NCI-H2081 treated with DMSO at 0.1 percent for 48 hours (cell line): ENCODE measurements at places on chromosomes 1 and 21.

- DNase-seq = no peak
These were observed 43.8 kb downstream of the CAPN2 start for GRCh38 chr1:223755992-223756775.

DNA sequence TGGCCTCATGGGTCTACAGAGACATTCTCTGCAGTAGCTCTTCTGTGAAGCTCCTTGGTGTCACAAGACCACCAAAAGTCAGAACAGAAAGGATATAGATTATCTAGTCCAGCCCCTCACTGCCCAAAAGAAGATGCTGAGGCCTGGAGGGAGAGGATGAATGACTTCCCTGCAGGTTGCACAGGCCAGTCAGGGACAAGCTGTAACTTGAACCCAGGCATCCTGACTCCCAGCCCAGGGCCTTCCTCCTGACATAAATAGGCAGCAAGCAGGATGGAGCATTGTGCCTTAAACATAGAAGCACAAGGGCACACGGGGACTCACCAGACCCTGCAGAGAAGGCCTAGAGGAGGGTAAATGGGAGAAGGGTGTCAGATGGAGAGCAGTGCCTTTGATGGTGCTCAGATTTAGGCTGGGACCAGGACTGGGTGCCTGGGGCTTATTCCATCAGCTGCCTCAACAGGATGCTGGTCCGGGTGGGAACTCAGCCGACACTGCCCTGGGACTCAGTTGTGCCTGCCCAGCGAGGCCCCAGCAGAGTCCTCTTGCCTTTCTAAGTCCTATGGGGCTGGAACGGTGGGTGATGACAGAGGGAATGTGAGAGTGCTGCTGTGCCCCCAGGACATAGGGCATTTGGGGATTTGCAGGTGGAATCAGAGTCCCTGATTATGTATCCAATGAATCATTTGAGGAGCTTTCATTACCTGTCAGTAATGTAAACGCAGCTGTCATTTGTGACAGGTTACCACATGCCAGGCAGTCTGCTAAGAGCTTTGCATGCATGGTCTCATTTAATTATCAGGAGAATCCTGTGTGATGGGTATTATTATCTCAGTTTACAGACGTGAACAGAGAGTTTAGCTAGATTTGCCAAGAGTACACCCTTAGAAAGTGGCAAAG is 13.2 kb downstream of the S100A7A start:
- DNase-seq = peak; percentile 97

- DNase-seq = no peak
These were observed 9.1 kb downstream of the OTUD7B start for GRCh38 chr1:150001415-150001814.

- DNase-seq = no peak
These were observed 47.7 kb downstream of the POU2F1 start for GRCh38 chr1:167268347-167268787.

GRCh38 chr1:182662121-182662890 is 22.1 kb downstream of the RGS8 start:
- no peak for DNase-seq

DNA sequence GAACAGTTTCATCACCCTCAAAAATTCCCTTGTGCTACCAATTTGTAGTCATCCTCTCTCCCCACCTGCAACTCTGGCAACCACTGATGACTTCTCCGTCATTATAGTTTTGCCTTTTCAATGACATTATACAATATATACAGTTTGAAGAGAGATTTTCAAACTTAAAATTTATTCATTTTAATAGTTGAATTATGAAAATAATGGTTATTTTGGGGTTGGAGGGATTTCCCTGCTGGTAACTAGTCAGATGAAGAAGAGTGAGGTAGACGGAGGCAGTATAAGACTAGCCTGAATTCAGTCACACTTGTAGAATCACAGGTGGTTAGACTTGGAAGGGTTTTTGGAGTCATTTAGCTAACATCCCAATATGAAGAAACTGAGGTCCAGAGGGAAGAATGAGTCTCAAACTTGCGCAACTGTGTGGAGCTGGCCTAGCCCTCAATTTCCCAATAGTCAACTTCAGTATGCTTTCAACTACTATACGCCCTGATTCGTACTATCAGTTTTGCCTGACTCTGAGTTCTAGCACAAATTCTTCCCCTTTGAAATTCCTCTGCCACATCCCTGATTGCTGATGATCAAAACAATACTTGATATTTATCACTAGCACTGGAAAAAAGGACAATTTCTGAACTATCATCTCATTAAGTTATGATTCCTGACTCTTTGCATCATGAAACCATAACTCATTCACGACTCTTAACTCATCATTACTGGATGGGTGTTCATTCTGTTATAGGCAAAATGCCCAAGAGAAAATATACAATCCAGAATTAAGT is 54.2 kb downstream of the VANGL2 start:
- DNase-seq = no peak

GRCh38 chr1:160605792-160606479 is 26.6 kb upstream of the CD84 start:
- DNase-seq = no peak

DNA sequence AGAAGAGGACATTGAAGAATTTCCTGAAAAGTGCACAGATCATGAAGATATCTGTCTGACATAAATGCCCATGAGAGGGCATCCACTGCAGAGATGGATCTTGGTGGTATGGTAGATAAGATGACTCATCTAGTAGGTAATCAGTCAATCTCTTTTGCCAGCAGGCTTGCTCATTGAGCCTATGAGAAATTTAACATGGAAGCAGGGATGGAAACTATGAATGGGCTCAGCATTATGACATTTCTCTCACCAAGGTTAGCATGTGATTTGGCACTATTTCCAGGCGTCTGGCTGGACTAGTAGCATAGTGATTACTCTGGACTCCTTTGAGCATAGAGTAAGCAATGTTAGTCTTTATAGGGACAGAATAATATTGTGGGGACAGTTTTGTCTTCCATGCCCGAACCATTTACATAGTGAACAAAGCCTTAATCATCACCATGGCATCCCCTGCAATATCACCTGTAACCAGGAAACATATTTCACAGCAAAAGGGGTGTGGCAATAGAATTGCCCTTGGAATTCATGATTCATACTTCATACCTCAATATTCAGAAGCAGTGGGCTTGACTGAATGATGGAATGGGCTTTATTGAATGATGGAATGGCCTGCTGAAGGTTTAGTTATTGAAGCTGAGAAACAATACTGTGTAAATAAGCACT is 7.3 kb downstream of the OR2C3 start:
- no peak for DNase-seq

DNA sequence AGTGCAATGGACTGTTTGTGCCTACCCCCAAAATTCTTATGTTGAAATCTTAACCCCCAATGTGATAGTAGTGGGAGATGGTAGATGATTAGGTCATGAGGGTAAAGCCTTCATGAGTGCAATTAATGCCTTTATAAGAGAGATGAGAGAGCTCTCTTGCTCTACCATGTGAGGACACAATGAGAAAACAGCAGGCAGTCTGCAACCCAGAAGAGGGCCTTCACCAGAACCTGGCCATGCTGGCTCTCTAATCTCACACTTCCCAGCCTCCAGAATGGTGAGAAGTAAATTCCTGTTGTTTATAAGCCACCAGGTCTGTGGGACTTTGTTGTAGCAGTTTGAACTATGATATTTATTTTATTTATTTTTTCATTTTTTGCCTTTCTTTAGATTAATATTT is 21.0 kb downstream of the RYR2 start:
- no peak for DNase-seq

- no peak for DNase-seq
These were observed 4.1 kb downstream of the ILDR2 start for GRCh38 chr1:166971252-166971651.

DNA sequence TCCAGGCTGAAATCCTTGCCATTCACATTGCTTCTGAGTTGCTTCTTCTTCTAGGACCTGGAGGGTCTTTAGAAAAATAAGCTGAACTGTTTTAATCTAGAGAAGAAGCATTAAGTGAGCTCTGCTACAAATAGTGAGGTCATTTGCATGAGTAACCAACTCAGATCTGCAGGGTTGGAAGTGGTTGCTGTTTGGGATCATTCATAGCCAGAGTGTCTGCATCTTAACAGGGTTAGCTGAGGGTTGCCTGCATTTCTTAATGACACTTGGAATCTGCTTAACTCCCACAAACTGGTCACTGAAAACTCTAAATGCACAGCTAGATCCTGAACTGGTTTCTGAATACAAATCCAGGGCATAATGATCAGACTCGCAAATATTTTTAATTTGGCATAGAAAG is 9.9 kb downstream of the CNIH3 start:
- DNase-seq = no peak

GRCh38 chr1:153422450-153423068 is 6.2 kb downstream of the S100A7A start:
- no peak for DNase-seq

- DNase-seq = no peak
These were observed 13.9 kb upstream of the BCAR3 start for GRCh38 chr1:93695411-93696005.

DNA sequence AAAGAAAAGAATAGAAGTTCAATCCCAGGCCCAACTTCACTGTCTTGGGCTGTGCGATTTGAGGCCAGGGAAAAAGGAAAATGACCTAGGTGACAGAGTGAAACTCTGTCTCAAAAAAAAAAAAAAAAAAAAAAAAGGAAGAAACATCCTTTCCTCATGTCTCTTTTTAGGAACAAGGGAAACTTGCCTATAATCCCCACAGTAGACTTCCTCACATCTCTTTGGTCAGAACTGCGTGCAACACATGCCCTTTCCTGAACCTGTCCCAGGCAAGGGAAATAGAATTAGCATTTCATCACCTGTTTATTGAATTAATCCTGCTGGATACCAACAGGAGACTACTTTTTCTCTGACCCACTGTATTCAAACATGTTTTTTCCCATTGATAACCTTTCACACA is 2.3 kb downstream of the DCST1 start:
- DNase-seq = no peak

- DNase-seq = no peak
These were observed 126.3 kb upstream of the JUN start for GRCh38 chr1:58909914-58910681.

DNA sequence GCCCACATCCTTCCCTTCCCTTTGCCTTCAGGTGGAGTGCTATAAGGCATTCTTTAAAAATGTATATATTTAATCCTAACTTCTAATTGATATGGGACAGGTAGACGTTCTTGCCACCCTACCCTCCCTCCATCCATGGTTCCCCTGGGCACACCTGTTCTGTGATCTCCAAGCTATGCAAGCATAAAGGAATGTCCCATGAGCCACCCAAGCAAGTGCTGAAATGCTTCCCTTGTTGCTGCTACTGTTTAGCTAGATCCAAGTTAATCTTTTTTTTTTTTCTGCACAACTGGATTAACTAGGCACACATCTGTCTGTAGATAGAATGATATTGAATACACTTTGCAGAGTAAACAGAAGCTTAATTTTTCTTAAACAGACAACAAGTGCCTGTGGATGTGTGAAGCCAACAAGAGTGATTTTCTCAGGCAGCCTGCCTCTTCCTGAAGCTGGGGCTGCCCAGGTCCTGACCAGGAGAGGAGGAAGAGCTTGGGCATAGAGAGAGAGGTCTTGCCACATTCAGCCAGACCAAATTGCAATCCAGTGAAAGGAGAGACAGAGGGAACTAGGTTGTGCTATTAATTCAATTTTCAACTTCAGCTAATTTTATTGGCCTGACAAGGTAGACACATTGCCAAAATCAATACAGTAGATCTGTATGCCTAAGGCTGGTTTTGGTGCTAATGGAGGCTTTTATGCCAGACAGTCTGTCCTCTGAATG is 28.2 kb upstream of the ATP1B1 start:
- no peak for DNase-seq

- DNase-seq = peak; percentile 16
These were observed 38.8 kb downstream of the HLCS start for GRCh38 chr21:36927719-36928117.

DNA sequence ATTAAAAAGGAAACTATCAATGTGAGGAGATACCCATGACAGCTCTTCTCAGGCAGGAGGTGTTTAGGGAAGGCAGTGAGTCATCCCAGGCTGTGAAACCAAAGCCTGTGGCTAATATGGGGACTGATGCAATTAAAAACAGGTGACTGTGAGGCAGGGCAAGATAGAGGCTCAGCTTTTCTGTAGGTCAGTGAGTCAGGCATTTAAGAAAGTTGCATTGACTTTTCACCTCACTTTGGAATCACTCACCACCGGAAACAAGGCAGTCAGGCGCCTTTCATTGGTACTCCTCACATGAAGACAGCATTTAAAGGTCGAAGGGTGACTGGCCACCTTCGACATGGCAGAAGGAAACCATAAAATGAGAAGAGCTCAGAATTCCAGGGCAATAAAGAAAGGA is 54.5 kb downstream of the PAPPA2 start:
- DNase-seq = no peak

DNA sequence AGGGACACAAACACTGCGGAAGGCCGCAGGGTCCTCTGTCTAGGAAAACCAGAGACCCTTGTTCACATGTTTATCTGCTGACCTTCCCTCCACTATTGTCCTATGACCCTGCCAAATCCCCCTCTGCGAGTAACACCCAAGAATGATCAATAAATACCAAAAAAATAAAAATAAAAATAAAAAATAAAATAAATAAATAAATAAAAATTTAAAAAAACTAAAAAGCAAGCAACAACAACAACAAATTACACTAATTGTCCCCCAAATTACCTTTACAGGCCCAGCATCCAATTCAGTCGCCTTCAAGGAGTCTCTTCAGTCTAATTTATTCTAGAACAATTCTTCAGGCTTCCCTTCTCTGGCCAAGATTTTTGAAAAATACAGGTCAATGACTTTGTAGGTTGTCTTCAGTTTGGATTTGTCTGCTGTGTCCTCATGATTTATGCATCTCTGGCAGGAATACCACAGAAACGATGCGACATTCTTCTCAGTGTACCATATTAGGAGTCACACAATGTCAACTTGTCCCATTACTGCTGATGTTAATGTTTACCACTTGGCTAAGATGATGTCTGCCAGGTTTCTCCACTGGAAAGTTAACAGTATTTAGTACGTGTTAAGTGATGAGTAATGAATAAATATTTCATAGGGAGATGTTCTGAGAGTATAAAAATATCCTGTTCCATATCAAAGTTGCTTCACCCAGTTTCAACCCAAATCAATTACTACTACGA is 20.3 kb upstream of the BMP8B start:
- DNase-seq = no peak

DNA sequence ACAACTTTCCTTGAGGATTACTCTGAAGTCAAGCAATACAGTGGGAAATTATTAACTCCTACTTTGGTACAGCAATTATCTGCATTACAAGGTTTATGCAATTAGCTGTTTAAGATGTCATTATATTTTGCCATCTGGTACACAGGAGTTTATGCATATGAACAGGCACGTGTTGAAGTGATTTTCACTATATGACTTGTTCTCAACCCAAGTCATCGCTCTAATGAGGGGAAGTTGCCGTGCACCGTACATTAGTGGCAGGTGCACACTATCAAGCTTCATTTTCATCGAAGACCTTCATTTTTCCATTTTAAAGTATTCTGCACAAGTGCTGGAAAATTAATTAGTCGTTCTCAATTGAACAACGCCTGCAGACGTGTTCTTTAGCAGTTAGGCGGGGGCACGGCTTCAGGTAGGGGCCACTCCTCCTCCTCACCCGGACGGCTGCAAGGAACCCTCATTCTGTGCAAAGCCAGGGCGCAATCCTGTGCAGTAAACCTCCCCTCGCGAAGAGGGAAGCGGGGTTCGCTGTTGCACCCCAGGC is 39.8 kb upstream of the NFIA start:
- DNase-seq = no peak
